AG08395 (cell line): ENCODE measurements at places on chromosomes 7 and 10.

DNA sequence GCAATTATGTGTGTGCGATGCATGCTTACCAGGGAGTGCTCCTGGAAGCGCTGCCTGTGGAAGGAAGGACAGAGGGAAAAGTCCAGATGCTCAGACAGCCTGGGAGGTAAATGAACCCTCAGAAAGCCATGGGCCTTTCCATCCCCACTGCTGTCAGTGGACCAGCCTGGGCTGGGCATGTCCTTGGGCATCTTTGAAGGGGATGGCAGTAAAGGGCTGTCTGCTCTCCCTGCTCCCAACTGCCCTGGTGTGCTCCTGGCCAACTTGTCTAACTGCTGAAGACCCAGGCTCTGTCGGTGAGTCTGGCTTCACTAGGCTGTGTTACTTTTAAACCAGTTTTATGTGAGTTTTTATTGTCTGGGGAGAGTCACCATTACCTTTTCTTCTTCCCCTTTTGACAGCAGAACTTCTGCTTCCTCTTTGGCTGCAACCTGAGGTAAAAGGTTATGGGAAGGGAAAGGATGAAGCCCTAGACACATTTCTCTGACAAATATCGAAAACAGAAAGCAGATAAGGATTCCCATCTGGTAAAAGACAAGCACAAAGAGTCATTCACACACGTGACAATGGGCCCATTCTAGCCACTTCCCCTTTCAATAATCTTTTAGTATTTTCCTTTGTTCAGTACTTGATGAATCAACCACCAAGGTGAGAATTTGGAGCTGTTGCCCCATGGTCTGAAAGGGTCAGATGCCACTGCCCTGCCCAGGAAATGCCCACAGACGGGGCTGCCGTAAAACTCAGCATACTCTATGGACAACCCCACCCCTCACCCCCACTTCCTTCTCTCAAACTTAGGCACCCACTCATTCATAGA, 27.6 kb upstream of the PIK3AP1 start:
- DNase-seq: no peak

DNA sequence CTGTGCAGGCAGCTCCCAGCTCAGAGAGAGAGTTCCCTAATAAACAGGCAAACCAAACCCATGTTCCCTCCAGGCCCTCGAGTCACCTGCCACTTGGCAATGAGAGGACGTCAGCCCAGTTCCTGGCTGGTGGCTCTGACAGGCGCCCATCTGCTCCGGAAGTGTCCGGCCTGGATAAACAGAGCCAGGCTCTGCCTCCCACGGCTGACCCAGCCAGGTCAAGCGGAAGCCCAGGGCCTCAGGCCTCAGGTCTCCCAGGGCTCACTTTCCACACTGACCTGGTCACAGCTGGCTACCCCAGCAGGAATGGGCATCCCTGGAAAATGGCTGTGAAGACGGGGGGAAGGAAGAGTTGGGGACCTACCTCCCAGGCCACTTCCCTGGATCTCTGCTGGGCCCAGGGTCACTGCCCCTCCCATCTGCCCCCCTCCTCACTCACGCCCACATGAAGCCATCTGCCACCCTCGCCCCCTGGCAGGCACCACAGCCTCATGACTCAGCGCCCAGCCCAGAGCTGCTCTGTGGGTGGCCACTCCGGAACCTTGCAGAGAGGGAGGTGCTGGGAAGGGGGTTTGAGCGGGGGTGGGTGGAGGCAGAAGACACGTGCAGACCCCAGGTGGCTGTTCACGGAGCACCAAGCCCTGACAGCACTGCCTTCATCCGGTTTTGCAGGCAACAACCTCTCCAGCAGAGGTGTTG, 37.4 kb upstream of the DUSP5 start:
- no peak for DNase-seq

DNA sequence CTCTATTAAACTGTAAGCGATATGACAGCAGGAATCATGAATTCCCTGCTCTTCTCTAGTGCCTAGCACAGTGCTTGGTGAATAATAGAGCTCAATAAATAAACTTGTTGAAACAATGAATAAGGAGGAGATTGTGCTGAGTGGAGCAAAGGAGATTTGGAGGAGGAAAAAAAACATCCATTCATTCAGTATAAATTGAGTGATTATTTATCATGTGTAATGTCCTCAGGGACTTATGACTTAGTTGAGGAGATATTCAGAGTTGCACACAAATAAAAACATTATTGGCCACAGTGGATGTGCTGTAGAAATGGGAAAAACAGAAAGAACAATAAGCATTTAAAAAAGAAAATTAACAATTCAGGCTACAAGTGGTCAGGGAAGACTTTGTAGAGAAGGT, 125.7 kb downstream of the FOXP2 start:
- no peak for DNase-seq

- DNase-seq: no peak
Measured at GRCh38 chr10:110868981-110869380, 2.7 kb upstream of the PDCD4 start.

GRCh38 chr10:115826396-115826795, 446.6 kb downstream of the GFRA1 start:
- DNase-seq: no peak

GRCh38 chr7:37508118-37508517, 59.5 kb upstream of the ELMO1 start:
- DNase-seq: no peak

- no peak for DNase-seq
Measured at GRCh38 chr10:98268694-98269431, 869 bp upstream of the LOXL4 start.

DNA sequence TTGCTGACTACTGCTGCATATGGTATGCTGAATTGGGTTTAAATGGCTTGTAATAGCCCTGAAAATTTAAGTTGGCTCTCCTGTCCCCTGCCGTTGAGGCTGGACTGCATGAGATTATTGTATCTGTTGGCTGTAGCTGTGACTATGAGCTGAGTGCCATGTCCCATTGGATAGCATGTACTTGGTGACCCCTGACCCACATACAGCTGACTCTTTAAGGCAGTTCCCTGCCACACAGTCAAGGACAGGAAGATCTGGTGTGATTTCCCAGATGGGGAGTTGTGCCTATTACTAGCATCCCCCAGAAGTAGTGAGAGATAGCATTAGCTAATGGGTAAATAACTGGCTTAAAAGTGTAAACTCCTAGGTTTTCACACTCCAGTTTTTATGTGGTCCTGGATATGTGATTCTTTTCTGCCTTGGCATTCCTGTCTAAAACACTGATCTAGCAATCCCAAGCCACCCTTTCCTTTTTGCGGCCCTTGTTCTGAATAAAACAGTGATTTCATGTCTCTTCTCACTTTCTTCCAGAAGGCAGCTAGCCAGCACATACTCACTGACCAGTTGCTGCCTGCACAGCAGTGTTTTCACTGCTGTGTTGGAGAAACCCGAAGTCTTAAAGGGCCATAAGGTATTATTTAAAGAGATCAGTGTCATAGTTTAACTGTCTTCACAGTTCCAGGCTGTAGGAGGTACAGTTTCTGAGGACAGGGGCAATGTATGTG, 35.9 kb downstream of the LRRC4 start:
- peak; percentile 43 for DNase-seq

- no peak for DNase-seq
Measured at GRCh38 chr7:2159176-2159520, 73.6 kb downstream of the MAD1L1 start.

- no peak for DNase-seq
Measured at GRCh38 chr10:102007796-102008195, 48.2 kb downstream of the ARMH3 start.

DNA sequence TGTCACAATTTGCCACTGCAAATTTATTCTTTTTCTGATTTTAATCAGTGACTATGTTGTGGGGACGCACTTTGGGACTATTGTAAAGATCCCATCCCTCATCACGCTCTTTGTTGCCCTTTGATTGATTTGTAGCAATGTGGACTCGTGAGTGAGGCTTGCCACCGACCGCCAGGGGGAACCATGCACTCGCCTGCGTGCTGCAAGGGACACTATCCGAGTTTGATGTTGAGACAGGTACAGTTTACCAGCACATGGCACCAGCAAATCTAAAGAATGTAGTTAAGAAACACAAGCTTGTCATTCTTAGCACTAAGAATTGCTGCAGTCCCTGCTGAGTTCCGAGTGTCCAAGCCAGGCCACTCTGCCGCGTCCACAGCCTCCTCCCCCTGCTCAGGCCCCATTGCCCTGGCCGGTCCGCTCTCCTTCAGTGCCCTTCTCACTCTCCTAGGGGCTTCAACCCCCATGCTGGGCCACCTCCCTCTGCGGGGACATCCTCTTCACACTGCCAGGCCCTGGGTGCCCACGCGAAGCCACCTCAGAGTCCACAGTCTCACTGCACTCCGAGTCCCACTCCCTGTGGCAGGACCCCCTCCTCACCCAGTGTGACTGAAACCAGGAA, 2.0 kb upstream of the SFTPA2 start:
- DNase-seq: peak; percentile 62

GRCh38 chr7:113446391-113446790, 328.0 kb upstream of the SMIM30 start:
- DNase-seq: no peak

- no peak for DNase-seq
Measured at GRCh38 chr10:18472977-18473376, 178.4 kb downstream of the NSUN6 start.

DNA sequence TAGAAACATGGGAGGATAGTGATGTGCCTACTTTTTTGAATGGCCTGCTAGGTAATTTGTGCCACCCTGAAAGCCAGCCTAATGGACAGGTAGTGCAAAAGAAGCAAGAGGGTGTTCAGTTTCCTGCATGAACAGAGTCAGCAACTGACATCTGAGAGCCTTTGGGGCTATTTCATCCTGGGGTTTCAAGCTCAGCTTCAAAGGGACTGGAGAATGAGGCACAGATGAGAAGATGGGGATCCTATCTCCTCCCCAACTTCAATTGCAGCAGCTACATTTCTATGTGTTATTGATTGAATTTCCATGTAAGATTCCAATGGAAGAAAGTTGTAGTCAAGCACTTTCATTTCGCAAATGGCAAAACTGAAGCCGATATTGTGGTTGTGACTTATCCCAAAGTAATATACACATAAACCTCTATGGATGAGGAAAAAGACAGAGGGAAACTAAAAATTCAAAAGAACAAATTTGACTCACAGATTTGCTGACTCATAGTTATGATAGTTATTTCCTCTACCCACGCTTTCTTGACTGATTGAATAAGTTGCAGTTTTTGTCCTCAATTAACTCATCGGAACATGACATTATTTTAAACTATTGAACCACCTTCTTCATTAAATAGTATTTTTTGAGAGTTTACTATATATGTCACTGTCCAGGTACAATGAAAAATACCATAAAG, 42.6 kb upstream of the NRP1 start:
- DNase-seq: peak; percentile 64

DNA sequence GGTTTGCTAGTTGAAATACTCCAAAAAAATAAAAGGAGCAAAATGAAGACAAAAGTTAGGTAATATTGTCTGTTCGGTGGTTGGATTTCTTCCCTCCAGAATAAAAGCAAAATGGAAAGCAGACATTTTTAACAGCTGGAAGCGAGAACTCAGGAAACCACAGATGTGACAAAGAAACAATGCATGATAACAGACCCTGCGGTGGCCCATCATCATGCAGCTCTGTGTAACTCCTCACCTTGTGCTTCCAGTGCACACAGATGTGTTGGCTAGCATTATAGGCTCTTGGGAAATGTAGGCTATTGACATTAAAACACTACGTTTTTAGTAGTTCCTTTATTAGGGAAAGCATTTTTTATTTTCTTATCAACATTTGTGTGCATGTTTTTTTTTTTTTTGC, 53.9 kb upstream of the ARL4A start:
- DNase-seq: no peak

- DNase-seq: peak; percentile 56
Measured at GRCh38 chr10:114825513-114826253, 4.1 kb downstream of the FHIP2A start.

DNA sequence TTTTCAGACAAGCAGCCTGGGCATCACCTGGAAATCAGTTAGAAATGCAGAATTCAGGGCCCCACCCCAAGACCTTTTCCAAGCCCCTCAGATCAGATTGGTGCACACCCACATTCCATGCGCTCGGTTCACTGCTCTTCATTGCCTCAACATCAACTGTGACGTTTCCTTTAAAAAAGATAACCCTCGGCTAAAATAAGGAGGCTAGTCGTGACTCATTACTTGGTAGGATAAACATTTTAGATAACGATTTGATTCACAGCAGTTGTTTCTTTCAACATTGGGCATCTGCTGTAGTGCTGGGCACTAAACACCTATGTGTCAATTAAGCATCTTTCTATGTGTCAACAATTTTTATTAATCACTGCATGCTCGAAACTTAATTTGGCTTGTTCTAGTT, 191.1 kb upstream of the LRGUK start:
- no peak for DNase-seq

GRCh38 chr7:19247017-19247416, 101.8 kb upstream of the FERD3L start:
- no peak for DNase-seq

DNA sequence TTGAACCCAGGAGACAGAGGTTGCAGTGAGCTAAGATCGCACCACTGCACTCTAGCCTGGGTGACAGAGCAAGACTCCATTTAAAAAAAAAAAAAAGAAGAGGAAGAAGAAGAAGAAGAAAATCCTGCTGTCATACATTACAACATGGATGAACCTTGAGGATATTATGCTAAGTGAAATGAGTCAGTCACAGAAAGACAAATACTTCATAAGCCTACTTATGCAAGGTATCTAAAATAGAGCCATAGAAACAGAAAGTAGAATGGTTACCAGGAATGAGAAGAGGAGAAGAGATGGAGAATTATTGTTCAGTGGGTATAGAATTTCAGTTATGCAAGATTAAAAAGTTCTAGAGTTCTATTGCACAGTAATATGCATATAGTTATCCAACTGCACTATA, 466.5 kb downstream of the PLXNA4 start:
- DNase-seq: no peak

GRCh38 chr7:523347-524336, 4.0 kb upstream of the PDGFA start:
- no peak for DNase-seq

GRCh38 chr10:10256860-10257259, 760.8 kb upstream of the CELF2 start:
- DNase-seq: no peak

- no peak for DNase-seq
Measured at GRCh38 chr10:28811639-28812349, 134.5 kb downstream of the BAMBI start.

- DNase-seq: peak; percentile 17
Measured at GRCh38 chr10:122373721-122374120, 787 bp upstream of the PLEKHA1 start.

DNA sequence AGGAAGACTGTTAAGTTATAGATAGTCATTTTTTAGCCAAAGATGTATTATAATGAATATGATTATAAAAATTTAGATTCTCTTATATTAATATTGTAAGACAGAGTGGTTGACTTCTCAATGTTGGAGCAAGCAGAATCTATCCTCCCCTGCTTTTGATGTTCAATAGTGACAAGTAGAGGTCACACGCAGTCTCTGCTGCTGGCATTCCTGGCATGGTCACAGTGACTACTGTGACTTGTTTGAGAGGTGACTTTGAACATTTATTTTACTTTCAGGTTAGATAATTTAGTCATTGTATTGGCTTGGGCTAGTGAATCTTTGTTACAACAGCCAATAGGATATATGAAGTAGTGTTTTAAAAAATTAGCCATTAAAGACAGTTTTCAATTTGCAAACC, 13.7 kb upstream of the CD36 start:
- DNase-seq: no peak
